ENCODE measurements at places on chromosomes 11 and 22.

GRCh38 chr11:96203567-96204365 is 139.2 kb downstream of the MAML2 start:
- no peak for DNase-seq

DNA sequence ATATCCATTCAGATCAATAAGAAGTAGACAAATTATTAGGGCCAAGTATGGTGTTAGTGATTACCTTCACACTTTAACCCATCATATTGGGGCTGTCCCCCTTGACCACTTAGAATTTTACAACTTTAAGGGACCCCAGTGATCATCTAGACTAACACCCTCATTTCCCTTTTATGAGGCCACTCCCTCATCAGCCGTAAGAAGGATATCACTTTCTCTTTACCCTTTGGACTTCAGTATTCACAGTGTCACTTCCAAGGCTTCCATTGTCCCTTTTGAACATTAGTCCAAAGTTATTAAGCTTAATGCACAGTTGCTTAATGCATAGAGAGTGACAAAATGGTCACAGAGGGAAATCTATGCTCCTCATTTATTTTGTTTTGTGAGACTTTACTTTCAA is 172.4 kb upstream of the MPPED2 start:
- DNase-seq: no peak

GRCh38 chr11:128942817-128943427 is at the start of gene TP53AIP1:
TSS of gene TP53AIP1 (minus strand) at chr11:128942871. CDS start at chr11:128937818, 5,053 bp downstream.
- DNase-seq: no peak

DNA sequence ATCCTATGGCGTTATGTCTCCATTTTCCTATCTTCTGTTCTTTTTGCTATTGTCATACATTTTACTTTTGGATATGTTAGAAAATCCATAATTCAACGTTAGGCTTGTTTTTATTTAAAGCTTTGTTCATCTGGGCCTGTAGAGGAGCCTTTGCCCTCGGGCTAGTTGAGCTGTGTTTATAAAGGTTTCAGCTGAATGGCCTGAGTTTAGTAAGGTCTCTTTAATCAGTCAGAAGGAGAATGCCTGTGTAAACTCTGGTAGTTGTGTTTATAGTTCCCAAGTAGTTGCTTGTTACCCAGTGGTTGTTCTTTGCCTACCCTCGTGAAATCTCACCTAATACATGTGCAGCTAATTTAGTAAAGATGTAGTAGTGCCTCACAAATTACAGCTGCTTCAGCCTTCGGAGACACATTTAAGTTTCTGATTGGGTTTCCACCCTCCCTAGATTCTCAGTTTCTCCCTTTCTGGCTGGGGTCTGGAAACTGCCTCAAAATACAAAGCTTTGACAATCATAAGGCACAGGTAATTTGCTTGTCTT is 33.1 kb downstream of the MTMR3 start:
- DNase-seq: no peak

DNA sequence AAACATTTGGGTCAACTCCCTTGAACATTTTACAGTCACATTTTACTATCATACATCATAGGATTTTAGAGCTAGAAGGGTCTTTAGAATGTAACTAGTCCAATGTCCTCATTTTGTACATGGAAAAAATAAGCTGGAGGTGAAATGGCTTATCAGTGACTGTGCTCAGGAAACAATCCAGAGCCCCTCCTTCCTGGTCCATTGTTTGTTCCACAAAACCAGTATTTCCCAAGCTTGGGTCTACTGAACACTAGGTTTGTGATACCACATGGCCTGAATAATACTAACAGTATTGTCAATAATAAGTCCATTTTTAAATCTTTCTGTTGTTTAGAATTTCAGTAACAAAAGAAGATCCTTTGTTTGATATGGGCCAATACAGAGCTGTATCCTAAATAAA is 27.1 kb downstream of the PDGFD start:
- DNase-seq: no peak

DNA sequence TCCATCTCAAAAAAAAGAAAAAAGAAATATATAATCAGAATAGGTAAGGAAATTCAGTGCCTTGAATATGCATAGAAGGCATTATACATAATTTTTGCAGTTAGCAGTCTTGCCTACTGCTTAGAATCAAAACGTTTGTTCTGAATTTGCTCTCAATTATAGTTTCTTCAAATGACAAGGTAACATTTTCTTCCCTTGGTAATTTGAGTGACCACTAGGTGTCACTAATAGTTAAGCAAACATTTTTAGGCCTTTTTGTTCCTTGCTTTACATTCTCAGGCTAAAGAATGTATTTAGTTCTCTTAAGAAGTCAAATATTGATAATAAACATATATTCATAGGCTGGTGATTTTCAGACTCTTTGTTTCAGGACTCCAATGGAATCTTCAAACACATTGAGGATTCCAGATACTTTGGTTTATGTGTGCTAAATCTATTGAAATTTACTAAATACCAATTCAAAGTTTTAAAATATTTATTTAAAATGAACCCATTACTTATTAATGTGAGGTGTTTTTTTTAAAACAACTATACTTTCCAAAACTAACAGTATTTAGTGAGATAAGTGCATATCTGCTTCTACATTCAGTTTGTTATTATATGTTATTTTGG is 55.0 kb upstream of the DEPDC7 start:
- DNase-seq: no peak

GRCh38 chr11:113305440-113306336 is 8.7 kb upstream of the TTC12 start:
- DNase-seq: peak; percentile 52

DNA sequence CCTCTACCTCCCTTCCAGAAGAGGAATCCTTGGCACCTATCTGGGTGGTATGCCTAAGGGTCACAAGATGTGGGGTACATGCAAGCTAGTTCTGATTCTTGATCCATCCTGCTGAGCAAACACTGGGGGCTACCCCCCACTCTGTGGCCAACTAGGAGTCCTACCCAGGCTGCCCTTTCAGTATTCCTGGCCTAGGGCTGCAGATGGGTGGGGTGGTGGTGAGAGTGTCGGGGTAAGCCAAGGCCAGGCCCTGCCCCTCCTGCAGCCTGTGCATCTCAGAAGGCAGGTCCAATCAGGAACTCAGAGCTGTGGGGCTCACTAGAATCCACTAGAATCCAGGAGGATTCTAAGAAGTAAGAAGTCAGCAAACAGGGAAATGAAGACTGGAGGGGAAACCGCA is 10.9 kb downstream of the SSH3 start:
- no peak for DNase-seq

GRCh38 chr11:94757037-94757735 is 11.0 kb upstream of the AMOTL1 start:
- DNase-seq: no peak

DNA sequence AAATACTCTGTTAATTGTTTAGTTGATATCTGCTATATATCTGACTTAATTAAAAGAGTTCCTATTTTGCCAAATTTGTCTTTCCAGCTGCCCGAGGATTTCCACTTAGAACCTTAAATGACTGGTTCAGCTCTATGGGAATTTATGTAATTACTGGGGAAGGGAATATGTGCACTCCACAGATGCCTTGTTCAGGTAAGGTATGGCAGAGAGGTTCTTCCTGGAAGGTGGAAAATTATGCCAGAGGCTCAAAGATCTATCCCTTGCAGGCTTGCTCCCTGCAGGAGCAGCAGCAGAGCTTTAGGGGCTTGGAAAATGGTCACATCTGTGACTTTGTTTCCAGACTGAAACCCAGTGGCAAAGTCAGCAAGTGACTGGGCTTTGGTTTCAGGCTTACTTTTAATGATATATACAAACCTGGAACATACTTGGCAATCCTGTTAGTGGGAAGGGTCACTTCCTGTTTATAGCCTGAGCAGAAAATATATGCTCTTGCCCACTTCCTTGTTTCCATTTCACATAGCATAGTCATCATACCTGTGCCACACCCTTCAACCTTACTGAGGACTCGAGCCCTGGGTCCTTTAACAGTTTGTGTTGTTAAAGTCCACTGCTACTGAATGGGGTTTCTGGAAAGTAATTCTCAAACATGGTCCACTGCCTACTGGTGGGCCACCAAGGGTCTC is 23.7 kb downstream of the WBP2NL start:
- DNase-seq: no peak

DNA sequence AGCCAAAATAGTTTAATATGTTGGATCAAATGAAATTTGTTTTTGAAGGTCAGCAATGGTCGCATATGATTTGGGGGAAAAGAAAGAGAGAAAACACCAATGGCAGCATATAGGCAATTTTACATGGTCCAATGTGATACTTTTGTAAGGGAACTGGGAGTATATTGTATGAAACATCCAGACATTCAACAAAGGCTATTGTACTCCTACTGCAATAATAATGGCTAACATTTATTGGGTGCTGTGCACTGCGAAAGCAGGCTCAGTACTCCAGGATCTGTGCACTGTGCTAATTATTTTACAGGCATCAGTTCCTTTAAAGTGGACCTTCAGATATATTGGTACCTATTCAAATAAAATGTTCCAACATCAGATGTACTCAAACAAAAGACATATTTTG is 5.9 kb upstream of the OR10V1 start:
- DNase-seq: no peak

DNA sequence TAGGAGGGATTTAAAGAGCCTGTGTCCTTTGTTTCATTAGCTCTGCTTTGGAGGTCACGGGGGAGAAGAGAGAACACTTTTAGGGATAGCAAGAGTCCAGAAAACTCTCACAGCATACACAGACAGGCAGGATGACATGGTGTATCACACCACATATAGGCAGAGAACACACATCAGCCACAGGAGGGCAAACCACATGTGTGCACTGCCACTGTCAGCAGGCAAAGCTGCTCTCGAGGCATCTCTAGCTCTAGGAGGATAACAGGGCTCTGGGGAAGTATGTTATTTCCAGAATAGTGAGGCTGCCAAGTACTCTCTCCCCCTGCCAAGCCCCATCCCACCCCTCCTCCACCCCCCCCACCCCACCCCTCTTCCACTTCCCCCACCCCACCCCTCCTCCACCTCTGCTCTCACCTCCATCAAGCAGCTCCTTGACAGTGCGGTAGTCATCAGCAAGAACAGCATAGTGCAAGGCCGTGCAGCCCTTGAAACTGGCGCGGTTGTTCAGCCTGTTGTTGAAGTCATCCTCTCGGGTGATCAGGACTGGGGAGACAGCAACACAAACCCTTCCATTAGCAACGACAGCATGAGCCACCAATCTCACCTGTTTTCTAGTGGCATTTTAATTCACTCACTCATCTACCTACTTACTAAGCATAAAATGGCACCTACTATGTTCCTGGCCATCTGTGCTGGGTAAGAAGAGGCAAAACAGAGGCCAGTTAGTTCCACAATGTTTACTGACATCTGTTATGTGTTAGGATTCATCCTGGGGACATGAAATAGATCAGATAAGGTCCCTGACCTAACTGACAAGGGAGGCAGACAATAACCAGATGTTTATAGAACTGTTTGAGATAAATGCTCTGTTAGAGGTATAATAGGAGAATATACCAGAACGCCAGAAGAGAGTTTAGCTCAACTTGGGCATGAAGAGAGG is 75.6 kb downstream of the CLPB start:
- DNase-seq: no peak

DNA sequence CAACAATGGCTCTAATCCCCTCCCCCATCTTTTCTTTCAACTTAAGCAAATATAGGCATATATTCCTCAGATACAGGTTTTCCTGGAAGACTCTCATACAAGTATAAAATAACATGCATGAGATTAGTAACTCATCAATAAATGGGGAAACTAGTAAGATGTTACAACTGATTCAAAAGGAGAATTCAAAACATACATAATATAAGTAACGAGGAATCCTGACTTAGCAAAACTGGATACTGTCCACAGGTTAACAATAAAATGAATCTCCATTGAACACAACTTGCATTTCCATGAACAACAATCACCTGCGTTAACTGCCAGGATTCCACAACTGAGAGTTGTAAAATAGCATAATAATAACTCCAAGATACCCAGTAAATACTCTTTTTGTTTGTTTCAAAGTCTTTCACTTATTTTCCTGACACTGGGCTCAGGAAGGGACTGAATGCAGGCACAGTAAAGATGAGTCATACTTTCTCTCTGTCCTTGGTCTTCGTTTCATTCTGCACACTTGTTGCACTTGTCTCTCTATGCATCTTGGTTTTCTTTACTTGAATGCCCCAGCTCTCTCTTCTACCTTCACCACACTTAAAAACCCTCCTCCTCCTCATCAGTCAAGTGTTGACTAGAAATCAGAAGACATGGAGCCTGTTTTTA is 8.1 kb downstream of the APIP start:
- no peak for DNase-seq

GRCh38 chr11:110890995-110891394 is 178.8 kb upstream of the ARHGAP20 start:
- DNase-seq: no peak

DNA sequence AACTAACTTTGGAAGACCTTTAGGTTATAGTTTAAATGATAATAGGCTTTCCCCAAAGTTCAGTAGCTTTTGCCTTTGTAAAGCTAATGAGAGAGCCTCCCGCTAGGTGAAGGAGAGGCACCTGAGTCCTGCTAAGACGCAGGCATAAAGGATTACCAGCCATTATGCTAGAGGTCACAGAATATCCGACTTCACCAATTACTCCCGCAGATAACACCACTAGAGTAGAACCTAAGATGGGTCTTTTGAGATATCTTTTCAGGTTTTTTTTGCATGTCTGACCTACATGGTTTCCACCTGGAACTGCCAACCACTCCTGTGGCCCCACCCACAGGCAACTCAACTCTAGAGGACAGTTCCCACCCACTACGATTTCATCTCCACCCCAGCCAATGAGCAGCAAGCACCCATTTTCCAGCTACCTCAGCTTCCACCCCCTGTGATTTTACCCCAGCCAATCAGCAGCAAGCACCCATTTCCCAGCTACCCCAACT is 314.3 kb downstream of the BRD1 start:
- DNase-seq: no peak

GRCh38 chr11:111663820-111664219 is 61.6 kb downstream of the SIK2 start:
- no peak for DNase-seq

DNA sequence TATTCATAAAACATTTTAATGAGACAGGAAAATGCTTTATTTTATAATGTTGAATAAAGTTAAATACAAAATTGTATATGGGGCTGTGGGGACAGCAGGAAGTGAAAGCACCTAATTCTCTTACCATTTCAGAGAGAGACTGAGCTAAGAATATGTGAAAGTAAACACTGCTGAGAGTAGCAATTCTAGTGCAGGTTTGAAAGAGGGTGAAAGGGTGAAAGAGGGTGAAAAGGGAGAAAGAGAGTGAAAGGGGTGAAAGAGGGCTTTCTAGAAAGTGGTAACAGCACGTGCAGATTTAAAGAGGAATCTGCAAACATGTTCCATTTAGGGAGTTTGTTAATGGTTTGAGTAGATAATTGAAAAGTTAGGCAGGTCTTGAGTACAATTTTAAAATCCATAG is 652.0 kb upstream of the CCDC90B start:
- no peak for DNase-seq

GRCh38 chr22:17606496-17606895 is 22.1 kb downstream of the ATP6V1E1 start:
- DNase-seq: no peak

- DNase-seq: no peak
Observed at GRCh38 chr11:19679952-19680828, 32.4 kb upstream of the NAV2 start.

Data from activated T-helper 1 cell treated with Interleukin-2 at 50 U/mL for 16 hours (primary cell).